ENCODE measurements at places on chromosomes 7 and 10.

- no peak for DNase-seq
These were observed 840.3 kb downstream of the CNTNAP2 start for GRCh38 chr7:146956853-146957252.

DNA sequence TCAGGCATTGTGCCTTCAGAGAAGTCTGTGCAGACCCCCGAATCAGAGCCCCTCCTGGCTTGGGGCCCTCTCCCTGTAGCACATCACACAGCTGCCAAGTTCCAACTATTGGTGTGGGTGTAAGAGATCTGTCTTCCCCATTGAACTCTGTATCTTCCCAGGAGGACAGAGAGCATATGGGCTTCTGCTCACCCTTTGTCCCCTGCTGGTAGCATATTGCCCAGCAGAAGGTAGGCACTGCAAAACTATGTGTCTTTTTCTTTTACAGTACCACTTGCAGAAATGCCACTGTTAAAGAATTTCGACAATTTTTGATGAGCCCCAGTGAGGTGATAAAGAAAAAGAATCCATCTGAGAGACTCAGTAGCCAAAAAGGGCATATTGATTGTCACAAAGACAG, 59.6 kb downstream of the NPY start:
- DNase-seq, result no peak

DNA sequence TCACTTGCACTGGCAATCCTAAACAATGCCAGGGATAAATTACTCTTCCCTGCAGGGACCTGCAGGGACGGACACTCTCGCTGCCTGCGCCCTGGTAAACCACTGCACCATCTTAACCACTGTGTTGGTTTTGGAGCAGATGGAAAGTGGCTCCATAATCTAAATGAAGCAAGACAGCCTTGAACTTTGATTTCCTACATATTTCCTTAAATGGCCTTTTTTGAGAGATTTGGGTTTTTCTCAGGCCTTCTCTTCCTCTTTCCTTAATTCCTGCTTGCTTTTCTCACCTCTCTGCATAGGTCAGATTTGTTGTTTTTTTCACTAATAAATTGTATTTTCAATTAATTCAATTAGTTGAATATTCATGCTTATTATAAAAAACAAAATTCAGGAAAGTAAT, 2.8 kb downstream of the PILRA start:
- no peak for DNase-seq

DNA sequence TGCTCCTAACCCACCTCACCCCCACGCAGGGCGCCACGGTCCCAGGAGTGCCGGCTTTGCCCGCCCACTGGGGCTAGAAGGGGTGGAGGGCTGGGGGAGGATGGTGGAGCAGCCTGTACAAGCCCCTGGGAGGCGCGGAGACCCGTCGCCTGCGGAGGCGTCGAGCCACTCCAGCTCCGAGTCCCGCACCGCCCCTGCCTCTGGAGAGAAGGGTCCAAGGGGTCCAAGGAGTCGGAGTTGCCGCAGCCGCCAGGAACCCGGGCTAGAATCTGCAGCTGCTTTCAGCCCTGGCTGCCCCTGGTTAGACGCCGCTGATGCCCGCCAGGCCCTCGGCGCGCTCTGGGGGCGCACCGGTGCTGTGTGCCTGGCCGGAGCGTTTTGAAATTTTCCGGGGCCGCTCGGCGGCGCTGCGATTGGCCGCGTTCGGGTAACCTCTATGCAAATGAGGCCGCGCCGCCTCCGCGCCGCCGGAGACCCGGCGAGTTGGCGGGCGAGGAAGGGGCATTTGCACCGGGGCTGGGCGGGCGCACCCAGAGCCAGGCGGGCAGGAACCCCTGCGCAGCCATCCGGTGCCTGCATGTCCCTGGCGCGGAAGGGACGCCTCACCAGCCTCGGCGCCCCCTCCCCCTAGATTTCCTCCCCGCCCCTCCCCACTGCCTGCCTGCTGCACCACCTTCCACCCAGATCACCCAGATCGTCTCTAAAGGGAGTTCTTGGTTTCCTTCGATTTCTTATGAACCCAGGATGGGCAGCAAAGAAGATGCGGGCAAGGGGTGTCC, at the start of gene HMX2:
HMX2 (plus strand) TSS at position 502 of the 779 bp plus-strand sequence; CDS start at position 745, 243 bp downstream.
- peak; percentile 65 for DNase-seq

DNA sequence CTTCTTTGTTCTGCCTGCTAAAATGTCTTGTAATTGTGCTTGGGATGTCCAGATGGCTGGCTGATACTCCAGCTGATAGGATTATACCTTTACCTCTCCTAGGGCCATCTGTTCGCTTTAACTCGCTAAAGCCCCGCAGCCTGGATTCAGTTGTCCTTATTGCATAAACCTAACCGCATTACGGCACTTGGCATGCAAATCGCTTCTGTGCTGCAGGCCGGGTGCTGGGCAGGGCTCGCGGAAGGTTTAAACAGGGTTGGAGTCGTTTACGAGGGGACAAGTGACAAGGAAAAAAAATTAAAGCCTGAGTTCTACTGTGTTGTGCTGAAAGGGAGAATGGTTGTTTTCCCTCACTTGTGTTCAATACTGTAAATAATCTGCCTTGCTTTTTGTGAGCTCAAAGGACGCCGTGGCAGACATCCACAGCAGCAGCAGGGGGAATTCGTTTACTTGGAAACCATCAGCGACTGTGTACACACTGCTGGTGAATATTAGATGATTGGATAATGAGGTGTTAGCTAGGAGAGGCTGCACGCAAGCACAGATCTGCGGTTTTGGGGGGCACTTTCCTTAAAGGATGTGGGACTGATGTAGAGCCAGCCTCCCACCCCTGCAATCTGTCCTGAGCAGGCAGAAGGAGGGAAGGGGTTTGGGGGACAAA, 93.0 kb downstream of the EBF3 start:
- DNase-seq, result no peak

DNA sequence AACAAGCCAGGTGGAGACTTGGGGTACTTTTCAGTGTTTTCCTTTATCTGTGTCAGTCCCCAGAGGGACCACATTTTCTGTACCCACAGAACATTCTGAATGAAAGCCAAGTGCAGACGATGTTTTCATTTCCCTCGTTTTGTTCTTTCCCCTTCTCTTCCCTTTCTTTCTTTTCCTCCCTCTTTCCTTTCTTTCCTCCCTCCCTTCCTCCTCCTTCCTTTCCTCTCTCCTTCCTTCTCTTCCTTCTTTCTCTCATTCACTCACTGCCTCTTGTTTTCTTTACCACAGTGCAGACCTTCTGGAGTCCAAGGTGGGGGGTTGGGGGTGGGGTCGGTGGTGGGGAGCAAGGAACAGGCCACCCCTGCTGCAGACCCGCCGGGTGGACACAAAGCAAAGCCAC, 141.4 kb upstream of the MKI67 start:
- no peak for DNase-seq

DNA sequence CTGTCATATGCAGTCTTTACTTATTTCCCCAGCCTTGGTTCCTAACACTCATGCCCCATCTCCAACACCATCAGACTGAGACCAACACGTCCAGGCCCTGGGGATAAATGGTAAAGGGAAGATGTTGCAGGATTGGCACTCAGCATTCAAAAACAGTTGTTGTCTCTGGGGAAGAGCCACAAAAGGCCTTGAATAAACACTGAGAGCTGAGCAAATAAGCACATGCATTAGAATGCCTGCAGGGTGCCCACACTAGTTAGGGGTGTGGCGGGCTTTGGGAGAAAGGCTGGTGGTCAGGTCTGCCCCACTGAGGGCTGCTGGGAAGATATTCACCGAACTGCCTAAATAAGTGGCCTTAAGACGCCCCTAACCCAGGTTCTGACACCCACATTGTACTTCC, 391.0 kb downstream of the GFRA1 start:
- DNase-seq, result no peak

DNA sequence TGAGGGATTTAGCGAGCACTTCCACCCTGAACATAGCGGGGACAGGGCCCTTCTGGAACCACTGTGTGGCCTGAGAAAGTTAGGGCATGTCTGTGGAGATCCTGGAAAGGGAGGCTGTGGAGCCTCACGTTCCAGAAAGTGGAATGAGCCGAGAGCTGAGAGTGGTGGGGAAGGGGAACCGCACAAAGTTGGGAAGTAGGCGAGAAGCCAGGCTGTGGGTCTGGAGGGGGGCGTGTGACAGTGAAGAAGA, 10.4 kb upstream of the PAX2 start:
- DNase-seq, result no peak

GRCh38 chr10:21308018-21308417, 217.5 kb downstream of the SKIDA1 start:
- DNase-seq, result no peak

- no peak for DNase-seq
These were observed 7.8 kb downstream of the CD36 start for GRCh38 chr7:80646083-80646865.

GRCh38 chr7:14673202-14673601, 229.3 kb downstream of the DGKB start:
- DNase-seq, result no peak

- DNase-seq, result no peak
These were observed 46.5 kb downstream of the TMEM106B start for GRCh38 chr7:12257582-12257981.

- no peak for DNase-seq
These were observed 6.7 kb upstream of the INHBA start for GRCh38 chr7:41709621-41710020.

DNA sequence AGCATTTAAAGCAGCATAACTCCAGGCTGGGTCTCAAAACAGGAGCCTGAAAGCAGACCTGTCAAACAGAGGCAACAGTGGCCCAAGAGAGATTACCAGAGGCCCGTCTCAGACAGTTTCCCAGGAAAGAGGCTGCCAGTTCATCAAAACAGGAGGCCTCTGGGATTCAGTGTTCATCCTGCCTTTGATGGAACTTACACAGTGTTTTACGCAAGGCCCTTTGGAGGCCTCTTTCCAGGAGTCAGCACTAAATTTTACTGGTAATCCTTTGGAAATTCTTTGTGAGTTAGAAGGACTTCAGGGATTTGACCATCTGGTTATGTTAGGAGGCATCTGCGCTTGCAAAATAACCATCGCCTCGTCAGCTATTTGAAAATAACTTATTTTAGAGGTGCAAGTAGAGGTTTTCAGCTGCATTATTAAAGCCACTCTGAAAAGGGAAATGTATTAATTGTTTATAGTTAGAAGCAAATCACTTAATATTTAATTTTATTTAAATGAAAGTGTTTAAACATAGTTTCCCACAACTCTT, 501.2 kb upstream of the COBL start:
- no peak for DNase-seq

- DNase-seq, result no peak
These were observed 985 bp upstream of the CYTH3 start for GRCh38 chr7:6273380-6273837.

DNA sequence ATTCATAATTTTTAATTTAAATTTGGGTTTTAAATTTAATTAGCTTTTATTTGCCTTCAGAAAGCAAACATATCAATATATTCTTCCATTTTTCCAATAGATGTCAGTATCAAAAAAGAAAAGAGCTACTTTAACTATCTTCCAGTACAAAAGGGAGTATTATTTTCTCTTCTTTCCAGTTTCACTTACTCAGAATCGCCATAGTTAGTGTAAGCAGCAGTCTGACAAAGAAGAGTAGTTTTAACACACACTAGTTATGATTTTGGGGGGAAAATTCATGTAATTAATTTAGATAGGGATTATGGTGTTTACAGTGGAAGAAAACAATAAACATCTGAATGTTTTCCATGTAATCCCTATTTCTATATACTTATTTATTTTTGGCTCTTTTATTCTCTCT, 272.6 kb upstream of the DGKB start:
- no peak for DNase-seq

- no peak for DNase-seq
These were observed 1.0 kb downstream of the ACSL5 start for GRCh38 chr10:112374724-112375541.

DNA sequence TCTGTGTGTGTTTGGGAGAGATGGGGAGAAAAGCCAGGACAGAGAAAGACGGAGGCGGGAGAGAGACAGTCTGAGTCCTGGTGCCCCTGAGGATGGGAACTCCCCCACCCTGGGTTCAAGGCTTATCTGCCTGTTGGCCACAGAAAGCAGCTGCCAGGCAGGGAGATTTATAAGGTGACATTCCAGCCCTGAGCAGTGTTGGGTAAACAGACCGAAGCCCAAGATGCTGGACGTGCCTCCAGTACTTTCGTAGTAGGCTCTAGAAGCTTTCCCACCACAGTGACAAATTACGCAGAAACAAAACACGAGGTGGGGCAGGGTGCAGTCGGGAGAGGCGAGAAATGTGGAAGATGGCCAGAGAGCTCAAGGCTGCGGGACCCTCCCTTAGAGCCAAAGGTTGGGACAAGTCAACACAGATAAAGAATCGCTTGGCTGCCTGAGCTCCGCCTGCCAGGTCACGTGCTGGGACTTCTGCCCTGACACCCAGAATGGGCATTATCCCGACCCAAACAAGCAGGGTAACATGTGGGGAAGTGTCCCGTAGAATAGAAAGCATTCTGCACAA, 41.1 kb downstream of the CCDC3 start:
- DNase-seq, result no peak

DNA sequence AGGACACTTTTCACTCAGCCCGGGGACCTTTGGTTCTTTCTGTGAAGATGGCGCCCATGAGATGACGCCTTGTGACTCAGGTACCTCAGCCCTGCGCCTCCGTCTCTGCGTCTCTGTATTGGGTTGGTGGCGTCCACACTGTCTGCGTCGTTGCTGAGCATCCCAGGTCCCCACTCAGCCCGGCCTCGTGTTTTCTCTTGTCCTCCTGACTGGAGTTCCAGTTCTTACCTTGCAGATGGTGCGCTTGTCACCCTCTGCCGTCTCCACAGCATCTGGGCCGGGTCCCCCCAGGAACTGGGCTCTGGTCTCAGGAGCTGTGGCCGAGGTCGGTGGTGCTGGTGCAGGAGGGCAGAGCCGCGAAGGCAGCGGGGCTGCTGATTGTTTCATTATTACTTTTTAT, 150.4 kb downstream of the WDR37 start:
- no peak for DNase-seq

DNA sequence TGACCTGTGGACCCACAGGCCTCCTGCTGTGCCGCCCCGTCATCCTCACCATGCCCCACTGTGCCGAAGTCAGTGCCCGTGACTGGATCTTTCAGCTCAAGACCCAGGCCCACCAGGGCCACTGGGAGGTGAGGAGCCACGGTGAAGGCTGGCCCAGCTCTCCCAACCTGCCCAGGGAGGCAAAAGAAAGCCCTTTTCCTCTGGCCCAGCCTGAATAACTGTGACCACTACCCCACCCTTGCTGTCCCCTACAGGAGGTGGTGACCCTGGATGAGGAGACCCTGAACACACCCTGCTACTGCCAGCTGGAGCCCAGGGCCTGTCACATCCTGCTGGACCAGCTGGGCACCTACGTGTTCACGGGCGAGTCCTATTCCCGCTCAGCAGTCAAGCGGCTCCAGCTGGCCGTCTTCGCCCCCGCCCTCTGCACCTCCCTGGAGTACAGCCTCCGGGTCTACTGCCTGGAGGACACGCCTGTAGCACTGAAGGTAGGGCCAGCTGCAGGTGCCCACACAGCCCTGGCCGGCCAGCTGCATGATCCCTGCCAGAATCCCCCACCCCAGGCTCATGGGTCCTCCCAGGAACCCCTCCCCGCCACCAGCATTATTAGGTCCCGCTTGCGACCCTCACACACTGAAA, 25.5 kb upstream of the SLC29A3 start:
- DNase-seq, result no peak

DNA sequence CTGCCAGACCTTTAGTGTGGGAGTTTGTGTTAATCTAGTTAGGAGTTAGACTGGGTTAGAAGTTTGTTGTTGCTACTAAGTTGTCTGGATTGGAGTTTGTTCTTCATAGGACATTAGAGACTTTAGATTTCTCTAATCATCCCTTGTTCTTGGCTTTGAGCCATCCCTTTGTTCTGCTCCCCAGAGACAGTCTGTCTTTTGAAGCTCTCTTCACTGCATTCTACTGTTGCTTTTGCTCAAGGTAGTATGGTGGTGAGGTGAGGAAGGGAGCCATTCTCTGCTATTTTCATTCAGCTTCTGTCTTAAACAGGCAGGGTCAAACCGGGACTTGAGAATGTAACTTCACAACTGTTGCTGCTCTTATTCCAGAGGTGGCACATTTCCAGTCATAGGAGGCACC, 10.4 kb upstream of the TARP start:
- DNase-seq, result no peak

All from stimulated activated CD4-positive, alpha-beta T cell treated with anti-CD3 and anti-CD28 coated beads, Interleukin-2, amount 100 ng/mL, for 24 hours (primary cell).